Activated naive CD8-positive, alpha-beta T cell treated with anti-CD3 and anti-CD28 coated beads, Interleukin-2, amount 10 ng/mL, durations not matched to agents 7 days and 5 days (primary cell): ENCODE measurements at places on chromosomes 6 and 20. TPM values are rescaled to one million over a fixed set of nuclear protein-coding genes. Genes with fewer than 3 reads are reported as not detected.

Gene C20orf202
- total RNA-seq, result 0.25 TPM

Gene OSBPL2
- 47.2 TPM for total RNA-seq

- DNase-seq, result peak; percentile 10
Measured at GRCh38 chr20:64238851-64239387, 16.6 kb upstream of the PCMTD2 start.

Gene OOEP
- total RNA-seq, result 1.4 TPM

GRCh38 chr20:51650685-51651134 lies 108.2 kb upstream of the NFATC2 start:
- DNase-seq, result no peak

Gene NNAT
- total RNA-seq, result not detected

DNA sequence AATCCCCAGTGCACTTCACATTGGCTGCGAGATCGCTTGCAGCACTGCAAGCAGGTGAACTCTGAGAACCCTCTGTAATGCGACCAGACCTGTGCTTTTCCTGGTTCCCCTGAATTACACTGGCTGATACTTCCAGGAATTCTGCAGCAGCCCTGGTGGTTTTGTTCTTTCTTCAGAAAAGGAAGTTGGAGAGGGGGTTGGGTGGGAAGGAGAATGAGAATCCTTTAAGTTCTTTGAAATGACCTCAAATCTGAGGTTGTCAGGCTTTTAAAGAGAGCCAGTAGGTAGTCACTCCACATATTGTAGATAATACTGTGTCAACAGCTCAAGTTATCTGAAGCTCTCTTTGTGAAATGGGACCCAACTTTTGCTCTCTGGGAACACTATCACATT lies 62.4 kb downstream of the GCNT2 start:
- DNase-seq, result no peak

GRCh38 chr6:160285541-160286105 lies 27.0 kb upstream of the SLC22A2 start:
- no peak for DNase-seq

- no peak for DNase-seq
Measured at GRCh38 chr6:7143476-7143974, 35.8 kb downstream of the RREB1 start.

- DNase-seq, result peak; percentile 72
Measured at GRCh38 chr6:7725849-7726415, at the start of gene BMP6. Gene BMP6, plus strand, starts transcription at chr6:7726099. Its CDS starts 857 bp downstream, at chr6:7726956.

Gene NEDD9
- 72.2 TPM for total RNA-seq

DNA sequence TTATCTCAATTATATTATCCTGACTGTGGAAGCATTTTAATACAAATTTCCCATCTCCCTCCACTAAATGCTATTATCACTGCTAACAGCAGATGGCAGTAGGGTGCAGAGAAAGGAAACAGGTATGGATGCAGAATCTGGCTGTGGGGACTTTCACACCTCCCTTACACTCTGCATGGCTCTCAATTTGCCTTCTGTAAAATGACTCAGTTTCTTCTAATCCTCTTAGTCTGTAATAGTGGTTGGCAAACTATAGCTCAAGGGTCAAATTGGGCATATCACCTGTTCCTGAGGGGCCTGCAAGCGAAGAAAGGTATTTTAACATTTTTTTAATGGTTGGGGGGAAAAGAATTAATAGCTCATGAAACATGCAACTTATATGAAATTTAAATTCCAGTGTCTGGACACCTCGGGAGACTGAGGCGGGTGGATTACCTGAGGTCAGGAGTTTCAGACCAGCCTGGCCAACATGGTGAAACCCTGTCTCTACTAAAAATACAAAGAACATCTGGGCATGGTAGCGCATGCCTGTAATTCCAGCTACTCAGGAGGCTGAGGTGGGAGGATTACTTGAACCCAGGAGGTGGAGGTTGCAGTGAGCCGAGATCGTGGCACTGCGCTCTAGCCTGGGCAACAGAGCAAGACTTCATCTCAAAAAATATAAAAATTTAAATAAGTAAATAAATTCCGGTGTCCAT lies 83.5 kb downstream of the ZMYND8 start:
- DNase-seq, result no peak

- no peak for DNase-seq
Measured at GRCh38 chr20:46222521-46223007, 85.7 kb downstream of the CDH22 start.

DNA sequence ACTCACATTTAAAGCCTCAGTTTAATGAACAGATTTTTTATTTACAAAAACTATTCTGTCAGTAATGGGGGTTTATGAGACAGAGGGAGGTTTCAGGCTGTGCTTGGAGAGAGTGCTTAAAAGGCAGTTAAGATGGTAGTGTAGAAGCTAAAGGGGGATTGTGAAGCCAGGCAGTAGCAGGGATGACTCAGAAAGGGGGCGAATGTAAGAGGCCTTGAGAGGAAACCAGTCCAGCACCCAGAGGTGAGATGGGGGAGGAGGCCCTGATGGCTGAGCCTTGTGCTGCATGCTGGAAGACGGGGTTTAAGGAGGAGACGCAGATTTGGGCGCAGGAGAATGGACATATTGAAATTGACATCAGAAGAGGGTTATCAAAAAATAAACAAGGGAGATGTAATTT lies 6.6 kb upstream of the SERPINB9 start:
- no peak for DNase-seq

Gene OR2H1
- total RNA-seq, result not detected

DNA sequence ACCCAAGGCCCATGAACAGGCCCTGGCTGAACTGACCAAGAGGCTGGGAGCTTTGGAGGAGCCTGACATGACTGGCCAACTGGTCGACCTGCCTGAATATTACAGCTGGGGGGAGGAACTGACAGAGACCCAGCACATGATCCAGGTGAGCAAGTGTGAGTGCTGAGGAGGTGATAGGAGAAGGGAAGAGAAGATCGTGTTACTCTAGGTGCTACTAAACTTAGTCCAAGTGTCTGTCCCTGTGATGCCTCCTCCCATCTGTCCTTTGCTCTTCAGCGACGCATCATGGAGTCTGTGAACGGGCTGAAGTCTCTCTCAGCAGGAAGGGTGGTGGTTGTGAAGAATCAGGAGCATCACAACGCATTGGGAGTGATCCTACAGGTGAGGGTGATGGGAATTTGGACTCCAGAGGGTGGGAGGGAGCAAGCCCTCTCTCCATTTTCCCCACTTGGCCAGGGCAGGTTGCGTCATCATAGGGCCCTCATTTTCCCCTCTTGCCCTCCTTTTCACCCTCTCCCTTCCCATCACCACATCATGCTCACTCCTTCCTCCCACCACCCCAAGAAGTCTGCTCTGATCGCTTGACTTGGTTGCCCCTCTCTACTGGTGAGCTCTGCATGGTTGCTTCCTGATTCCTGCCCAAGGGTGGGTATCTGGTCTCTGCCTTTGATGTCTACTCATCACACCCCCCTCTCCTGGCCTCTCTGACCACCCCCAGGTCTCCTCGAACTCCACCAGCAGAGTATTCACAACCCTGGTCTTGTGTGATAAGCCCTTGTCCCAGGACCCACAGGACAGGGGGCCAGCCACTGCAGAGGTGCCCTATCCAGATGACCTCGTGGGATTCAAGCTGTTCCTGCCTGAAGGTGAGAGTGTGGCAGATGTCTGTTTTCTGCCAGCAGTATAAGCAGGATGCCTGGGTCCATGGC lies 4.7 kb downstream of the DXO start:
- no peak for DNase-seq

DNA sequence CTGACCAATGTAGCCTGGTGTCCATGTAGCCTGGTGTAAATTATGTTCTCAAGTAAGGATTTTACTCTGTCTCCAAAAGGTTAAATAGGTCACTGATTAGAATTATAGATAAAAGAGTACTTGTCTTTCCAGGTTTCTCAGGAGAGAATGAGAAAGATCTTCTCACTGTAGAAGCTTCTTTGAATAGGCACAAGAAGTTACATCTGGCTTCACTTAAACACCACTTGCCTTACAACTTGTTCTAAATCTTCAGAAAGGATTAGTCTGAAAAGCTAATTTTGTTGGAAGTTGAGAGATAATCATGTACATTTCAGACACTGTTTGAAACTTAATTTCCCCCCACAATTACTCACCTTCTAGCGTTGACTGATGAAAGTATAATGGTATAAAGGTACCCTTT lies 275.3 kb downstream of the FARS2 start:
- DNase-seq, result no peak

Gene FOXQ1
- total RNA-seq, result not detected

Gene TMEM14A
- 19.0 TPM for total RNA-seq

Gene CALHM5
- not detected for total RNA-seq

- no peak for DNase-seq
Measured at GRCh38 chr6:96947055-96947454, 22.5 kb downstream of the KLHL32 start.

GRCh38 chr20:13418263-13419229 lies 197.5 kb downstream of the ISM1 start:
- no peak for DNase-seq

DNA sequence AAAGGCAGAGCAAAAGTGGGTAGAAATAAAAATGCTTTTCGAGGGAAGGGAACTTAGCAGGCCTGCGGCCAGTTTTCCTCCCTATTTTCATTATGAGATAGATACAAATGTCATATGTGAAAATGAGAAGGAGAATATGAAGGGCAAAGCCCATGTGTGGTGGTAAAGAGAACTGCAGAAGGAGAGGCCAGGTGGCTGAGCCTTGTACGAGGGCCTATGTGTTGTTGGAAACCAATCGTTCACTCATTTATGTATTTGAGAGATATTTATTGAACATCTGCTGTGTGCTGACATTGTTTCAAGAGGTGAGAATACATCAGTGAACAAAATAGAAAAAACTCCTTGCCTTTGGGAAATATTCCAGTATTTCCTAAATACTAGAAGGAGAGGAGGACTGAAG lies 147.7 kb downstream of the SH3BGRL2 start:
- DNase-seq, result no peak

Gene GNAS-AS1
- 1.0 TPM for total RNA-seq

DNA sequence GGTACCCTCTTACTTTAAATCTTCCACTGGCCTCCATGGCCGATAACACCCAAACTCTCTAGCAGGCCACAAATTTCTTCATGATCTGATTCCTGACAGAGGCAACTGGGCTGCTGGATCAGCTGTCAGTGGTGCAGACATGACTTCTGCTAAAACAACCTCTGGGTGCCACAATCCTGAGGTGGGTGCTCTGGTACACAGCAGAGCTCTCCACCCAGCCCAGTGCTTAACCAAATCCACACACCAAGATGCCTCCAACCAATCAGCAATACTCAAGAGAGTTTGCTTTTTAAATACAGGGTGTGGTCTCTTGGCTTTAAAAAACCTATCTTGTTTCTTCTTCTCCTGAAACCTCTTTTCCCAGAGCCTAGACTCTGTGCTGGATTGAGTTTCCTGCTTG lies 126.6 kb upstream of the SPACA1 start:
- DNase-seq, result no peak

- DNase-seq, result no peak
Measured at GRCh38 chr6:85422996-85423395, 26.9 kb upstream of the NT5E start.

DNA sequence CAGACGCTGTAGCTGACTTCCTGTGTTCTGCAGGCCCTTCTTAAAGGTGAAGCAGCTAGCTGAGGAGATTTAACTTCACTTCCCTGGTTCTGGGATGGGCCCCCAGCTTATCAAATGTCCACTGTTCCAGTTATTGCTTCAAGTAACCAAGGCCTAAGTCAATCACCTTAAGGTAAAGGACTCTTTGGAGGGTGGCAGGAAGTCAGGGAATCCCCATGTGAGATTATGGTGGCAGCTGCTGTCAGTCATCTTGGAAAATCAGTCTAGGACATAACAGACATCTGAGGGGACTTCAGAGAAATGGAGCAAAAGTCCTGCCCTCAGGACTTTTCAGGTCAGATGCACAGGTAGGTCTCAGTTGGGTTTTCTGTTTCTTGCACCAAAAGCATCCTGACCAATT lies 3.8 kb downstream of the ELOVL5 start:
- DNase-seq, result no peak

DNA sequence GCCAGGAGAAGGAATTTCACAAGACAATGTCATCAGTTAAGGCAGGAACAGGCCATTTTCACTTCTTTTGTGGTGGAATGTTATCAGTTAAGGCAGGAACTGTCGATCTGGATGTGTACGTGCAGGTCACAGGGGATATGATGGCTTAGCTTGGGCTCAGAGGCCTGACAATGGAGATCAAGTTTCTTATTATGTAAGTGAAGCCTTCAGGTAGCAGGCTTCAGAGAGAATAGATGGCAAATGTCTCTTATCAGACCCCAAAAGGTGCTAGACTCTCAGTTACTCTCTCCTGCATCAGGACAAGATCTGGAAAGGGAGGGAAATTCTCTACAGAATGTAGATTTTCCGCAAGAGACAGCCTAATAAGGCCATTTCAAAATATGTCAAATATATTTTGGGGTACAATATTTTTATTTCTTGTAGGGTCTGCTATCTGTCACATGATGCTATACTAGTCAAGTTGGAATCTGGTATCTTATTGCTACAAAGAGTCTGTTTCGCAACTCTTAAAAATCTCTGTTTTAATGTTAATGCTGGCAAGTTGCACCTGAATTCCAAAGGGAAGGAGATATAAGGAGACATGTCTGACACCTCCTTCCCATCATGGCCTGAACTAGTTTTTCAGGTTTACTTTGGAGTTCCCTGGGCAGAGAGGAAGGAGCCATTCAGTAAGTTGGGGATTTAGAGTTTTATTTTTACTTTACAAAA lies 48.8 kb downstream of the TRDN start:
- no peak for DNase-seq

DNA sequence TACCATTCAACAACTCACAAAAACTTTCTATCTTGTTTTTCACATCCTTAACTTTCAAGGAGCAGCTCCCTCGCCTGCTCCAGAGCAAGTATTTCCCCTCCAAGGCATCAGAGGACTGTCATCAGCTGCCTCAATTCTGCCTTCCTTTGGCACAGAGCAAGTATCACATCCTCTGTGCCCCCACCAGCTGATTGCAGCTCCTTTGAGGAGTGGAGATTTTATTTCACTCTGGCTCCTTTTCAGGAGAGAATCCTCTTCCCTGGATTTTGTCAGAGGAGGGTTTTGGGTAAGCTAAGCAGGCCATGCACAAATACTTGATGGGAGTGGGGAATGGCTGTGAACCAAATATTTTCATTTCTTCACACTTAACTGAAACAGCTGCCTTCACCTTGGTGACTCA lies 610.5 kb upstream of the FLRT3 start:
- DNase-seq, result no peak

Gene SLC22A23
- 0.82 TPM for total RNA-seq

Gene KCNG1
- not detected for total RNA-seq

DNA sequence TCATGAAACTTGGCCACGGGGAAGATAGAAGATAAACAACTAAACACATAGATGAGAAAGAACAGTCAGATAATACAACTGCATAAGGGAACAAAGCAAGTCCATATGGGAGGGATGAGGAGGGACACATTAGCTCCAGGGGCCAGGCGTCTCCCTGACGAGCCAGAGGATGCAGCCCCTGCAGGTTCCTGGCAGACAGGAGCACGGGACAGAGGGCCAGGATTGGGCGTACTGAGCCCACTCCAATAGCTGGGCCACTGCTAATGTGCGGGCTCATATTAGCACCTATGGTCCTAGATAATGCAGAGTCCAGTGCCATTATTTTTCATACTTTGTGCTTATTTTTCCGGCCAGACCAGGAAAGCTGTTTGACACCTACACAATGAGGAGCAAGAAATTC lies 182.9 kb downstream of the ANKRD60 start:
- DNase-seq, result no peak

GRCh38 chr6:168039849-168040248 lies 39.2 kb downstream of the FRMD1 start:
- no peak for DNase-seq

GRCh38 chr20:50413088-50413500 lies 97.1 kb upstream of the PTPN1 start:
- DNase-seq, result no peak
